RPMI7951 (cell line): ENCODE measurements at places on chromosomes 7 and 10. TPM values are rescaled to one million over a fixed set of nuclear protein-coding genes. Genes with fewer than 3 reads are reported as not detected.
A peak's percentile ranks its signal among the peaks of the same experiment; 100 is the strongest.

DNA sequence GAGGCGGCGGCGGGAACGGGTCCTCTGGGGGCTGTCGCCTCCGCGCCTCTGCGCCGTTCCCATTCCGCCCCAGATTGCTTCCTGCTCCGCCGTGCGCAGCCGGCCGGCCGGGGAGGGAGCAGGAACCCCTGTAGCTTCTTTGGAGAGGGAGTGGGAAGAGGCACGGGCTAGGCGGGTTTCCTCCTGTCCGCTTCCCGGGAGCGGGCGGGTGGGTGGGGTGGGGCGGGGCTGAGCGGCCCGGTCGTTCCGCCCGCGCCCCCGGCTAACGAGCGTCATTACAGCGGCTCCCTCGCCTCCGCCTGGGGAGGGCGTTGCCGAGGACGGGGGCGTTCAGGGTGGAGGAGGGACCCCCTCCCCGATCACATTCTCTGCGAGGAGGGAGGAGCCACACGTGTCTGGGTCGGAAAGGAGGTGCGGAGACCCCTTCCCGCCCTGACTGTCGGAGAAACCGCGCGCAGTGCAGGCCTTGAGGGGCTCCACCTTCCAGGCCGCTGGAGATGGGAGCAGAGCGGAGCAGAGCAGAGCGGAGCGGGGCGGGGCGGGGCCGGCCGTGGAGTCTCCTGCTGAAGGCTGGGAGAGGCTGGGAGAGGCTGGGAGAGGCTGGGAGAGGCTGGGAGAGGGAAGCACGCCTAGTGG, 39.7 kb downstream of the AGAP3 start:
- DNase-seq = no peak

Gene PPP1R17
- not detected in 2 replicates for total RNA-seq

- peak; percentile 95 for DNase-seq
These were observed 22.8 kb downstream of the GNA12 start for GRCh38 chr7:2821161-2821841.

DNA sequence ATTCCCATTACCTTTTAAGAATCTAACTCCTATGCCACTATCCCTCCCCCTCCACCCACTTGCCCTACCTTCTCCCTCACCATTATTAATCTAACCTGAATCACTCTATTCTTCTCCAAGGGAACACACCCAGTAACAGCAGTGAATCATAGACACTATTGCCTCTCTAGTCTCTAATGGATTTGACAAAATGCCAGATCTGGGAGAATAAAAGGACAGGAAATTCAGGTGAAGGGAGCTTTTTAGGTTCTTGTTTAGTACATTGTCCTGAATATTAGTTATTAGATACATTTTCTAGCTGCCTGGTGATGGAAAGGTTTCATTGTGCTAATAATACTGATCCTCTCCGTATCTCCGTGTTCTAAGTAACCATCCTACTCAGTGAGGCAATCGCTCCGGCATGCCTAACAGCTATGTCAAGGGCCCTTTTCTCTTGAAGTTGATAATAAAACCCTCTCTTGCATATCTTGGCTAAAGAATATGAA, 4.1 kb upstream of the SFR1 start:
- peak; percentile 46 for DNase-seq

DNA sequence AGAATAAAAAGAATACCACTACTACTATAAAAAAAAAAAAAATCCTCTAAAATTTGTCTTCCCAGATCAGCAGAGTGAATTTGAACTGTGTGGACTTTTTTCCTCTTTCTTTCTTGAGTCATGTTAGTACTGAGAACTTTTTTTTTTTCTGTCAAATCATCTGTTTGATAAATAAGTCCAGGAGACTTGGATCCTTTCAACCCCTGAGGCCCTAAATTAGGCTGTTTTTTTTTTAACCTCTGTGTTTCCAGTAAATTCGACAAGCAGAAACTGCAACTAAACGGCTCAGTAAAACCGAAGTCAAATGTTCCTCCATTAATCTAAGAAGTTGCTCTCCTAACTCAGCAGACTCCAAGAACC, 2.7 kb downstream of the MAP3K8 start:
- DNase-seq = peak; percentile 45

DNA sequence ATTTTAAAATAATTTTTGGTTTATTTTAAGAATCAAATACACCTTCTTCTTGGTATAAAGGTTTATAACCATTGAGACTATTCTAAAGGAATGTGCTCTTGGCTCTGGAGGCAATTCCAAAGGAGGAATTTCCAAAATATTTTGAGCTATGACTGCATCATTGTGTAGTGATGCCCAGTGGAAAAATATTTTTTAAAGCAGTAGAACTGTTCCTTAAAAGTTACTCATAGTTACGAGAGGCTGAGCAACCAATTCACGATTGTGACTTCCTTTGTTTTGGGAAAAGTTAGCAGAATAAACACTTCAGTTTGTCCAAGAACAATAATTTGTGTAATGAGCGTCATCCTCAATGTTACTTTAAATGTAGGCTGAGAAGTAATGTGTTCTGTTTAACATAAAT, 233.6 kb downstream of the BAMBI start:
- DNase-seq = peak; percentile 36

Gene CNNM1
- total RNA-seq = 1.4 and 2.2 TPM in 2 replicates

Gene NAMPT
- total RNA-seq = 231 and 289 TPM in 2 replicates

DNA sequence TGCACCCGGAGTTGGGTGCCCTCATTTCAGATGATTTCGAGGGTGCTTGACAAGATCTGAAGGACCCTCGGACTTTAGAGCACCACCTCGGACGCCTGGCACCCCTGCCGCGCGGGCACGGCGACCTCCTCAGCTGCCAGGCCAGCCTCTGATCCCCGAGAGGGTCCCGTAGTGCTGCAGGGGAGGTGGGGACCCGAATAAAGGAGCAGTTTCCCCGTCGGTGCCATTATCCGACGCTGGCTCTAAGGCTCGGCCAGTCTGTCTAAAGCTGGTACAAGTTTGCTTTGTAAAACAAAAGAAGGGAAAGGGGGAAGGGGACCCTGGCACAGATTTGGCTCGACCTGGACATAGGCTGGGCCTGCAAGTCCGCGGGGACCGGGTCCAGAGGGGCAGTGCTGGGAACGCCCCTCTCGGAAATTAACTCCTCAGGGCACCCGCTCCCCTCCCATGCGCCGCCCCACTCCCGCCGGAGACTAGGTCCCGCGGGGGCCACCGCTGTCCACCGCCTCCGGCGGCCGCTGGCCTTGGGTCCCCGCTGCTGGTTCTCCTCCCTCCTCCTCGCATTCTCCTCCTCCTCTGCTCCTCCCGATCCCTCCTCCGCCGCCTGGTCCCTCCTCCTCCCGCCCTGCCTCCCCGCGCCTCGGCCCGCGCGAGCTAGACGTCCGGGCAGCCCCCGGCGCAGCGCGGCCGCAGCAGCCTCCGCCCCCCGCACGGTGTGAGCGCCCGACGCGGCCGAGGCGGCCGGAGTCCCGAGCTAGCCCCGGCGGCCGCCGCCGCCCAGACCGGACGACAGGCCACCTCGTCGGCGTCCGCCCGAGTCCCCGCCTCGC, at the start of gene EGFR:
Gene EGFR (plus strand): TSS at position 657 of the 830 bp plus-strand sequence. CDS start 261 bp downstream, outside the sequence.
- peak; percentile 92 for DNase-seq

DNA sequence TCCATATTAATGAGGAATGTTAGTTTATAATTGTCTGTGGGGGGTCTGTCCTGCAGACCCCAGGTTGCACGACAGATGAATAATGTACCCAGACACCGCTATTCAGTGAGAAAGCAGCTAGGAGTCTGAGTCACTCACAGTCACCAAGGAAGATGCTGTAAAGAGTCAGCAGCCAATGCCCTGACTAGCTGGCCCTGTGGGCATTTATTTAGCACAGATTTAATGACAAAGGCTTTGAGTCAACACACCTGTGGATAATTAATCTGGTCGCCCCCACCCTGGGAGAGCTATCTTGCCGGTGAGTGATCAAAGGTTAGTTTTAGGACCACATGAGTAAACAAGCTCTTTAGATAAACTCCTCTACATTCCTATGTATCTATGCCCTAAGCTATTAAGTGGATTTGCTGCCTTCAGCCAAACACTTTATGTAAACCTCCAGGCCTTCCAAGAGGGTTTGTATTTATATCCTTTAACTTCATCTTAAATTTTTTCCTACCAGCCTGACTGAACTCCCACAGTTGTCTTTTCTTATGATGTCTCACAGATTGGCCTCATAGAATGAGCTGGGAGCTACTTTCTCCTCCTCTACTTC, 180.0 kb upstream of the ADCY1 start:
- peak; percentile 70 for DNase-seq

DNA sequence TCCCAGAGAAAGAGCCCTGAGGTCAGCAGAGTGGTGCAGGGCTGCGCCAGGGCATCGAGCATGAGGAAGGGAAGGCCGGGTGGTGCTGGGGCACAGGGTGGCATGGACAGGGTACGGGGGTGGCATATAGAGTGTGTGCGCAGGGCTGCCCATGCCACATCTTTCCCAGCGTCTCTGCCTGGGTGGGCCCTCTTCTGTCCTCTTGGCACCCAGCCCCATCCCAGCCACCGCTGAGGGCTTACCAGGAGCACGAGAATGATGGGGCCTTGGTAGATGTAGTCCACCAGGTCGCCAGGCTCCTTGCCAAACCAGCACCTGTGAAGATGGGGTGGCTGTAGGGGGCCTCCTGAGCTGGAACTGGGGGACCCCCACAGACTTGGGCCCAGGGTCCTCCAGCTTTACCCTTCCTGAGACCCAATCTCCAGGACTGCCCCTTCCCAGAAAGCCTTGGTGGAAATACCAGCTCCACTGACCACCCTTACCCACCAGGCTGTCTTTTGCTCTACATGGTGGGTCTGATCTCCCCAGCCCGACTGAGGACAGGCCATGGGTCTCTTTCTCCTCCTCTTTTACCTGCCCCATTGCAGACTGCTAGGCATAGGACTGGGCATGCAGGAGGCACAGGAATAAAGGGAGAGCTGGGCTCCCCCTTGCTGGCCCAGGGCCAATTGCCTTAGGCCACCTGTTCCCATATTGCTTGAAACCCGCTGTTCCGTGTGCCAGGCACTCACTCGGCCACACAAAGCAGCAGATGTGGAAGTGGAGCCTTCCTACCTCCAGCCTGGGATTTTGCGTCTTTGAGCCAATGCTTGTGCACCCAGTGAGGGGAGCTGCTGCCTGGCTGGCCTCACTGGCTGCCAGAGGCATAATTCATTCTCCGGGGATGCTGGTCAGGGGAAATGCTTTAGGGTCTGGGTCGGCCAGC, 21.7 kb downstream of the CRHR2 start:
- peak; percentile 11 for DNase-seq

GRCh38 chr10:12412666-12413368, 63.5 kb downstream of the CAMK1D start:
- DNase-seq = no peak

- DNase-seq = no peak
These were observed 1037.1 kb downstream of the GATA3 start for GRCh38 chr10:9091530-9092093.

GRCh38 chr7:77538281-77539212, 1.5 kb downstream of the PTPN12 start:
- DNase-seq = peak; percentile 96

DNA sequence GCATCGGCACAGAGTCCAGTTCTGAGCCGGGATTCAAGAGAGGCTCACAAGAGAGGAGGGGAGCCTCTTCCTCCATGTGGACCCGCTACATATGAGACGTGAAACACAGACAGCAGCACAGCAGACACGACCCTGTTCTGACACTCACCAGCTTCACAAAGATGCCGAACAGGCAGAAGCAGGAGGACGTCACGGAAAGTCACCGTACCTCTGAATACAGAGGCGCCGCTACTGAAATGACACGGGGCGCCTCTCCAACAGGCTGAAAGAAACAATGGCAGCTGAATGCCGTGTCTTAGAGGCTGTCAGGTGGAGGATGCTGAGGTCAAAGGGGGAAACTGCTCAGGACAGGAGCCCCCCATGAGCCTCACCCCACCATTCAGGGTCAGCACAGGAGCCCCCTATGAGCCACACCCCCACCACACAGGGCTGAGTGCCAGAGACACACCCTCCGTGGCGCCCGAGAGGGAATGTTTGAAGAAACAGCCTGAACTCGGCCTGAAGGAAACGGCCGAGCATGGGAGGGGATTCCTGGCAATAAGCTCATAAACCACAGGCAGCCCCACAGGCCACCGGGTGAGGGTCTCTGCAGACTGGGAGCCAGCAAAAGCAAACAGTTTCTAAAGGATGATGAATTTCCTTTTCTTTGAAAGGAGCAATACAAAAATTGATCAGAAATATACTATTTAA, 510.3 kb downstream of the PTPRN2 start:
- DNase-seq = no peak

Gene MUC12
- 0.72 and 5.6 TPM in 2 replicates for total RNA-seq

Gene SFTPA2
- not detected in 2 replicates for total RNA-seq

DNA sequence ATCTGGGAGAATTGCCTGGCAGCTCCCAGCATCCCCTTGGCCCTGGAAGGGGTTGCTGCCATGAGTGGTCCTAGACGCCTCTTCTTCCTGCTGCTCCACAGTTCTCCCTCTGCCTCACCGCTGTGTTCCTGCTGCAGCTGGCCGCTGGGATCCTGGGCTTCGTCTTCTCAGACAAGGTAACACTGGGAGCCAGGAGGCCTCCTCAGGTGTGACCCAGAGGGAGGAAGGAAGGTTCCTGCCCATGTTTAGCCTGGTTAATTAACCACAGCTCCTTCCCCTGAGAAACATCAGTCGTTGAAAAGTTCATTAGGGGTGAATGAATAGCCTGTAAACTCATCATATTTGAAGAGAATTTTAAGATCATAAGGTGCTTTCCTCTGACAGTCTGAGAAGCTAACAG, 18.2 kb downstream of the TSPAN33 start:
- no peak for DNase-seq

Gene TMEM130
- 0.12 and 0.29 TPM in 2 replicates for total RNA-seq

Gene CASTOR2
- 2.3 and 7.4 TPM in 2 replicates for total RNA-seq

DNA sequence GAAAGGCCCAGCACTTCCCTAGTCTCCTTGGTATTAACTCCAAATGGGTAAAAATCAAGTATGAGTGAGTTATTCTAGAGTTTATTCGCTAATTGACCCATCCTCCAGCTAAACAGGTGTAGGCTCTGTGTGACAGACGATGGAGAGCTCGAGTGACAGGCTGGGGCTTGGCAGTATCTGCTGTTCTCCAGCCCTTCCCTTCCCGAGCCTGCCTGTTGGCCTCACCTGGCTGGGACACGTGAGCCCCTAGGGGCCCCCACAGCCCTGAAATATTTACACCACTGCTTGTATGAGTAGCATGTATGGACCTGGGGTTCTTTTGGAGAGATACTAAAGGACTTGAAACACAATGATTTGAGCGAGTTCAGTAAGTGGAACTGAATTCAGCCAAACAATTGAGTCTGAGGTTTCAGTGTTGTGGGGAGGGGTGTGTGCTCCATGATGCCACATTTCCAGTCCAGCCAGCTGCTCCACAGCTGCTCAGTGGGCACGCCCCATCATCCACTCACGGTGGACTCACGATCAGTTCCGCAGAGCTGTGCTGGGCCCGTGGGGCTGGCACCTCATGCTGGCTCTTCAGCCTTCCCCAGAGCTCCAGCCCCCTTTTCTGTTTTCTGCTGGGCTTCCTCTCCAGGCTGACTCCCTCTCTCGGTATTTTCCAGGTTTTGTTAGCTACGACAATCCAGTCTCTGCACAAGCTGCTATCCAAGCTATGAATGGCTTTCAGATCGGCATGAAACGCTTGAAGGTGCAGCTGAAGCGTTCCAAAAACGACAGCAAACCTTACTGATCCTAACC, 283.0 kb downstream of the USP6NL start:
- no peak for DNase-seq

DNA sequence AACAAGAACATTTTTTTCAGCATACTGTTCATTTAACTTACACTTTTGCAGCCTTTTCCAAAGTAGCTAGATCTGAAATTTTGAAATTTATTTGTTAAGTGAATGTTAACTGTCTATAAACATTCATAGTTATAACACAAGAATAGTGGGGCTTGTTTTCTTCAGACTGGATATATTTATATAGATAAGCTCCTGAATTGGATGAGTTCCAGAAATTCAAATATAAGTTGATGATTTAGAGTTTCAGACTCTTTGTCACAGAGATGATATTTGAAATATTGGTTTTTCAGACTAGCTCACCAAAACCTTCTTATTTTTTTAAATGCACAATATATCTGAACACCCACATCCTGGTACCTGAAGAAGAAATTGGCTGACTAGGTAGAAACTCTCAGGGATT, 44.0 kb downstream of the ZNRF2 start:
- no peak for DNase-seq

Gene ADGRA1
- not detected in 2 replicates for total RNA-seq

Gene VAX1
- not detected in 2 replicates for total RNA-seq
